ENCODE measurements at places on chromosomes 6 and 20.
A peak's percentile ranks its signal among the peaks of the same experiment; 100 is the strongest.

DNA sequence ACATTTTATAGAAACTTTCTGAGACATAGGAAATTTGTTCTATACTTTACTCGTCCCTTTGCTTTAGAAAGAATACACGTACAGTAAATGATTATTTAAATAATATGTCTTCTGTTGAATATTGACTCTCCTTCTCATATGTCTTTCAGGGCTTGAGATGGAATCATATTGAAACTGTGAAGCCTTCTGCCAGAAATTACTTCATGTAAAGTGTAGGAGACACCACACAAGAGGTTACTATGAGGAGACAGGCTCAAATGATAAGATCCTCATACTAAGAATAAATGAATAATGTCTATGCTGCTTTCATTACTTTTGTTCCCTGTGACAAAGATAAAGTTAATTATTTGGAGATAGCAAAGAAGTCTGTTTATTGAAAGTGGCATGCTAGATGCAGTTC lies 1240.3 kb upstream of the MAP3K7 start:
- no peak for DNase-seq

GRCh38 chr20:63610581-63611435 lies 16.1 kb downstream of the GMEB2 start:
- DNase-seq = peak; percentile 48

DNA sequence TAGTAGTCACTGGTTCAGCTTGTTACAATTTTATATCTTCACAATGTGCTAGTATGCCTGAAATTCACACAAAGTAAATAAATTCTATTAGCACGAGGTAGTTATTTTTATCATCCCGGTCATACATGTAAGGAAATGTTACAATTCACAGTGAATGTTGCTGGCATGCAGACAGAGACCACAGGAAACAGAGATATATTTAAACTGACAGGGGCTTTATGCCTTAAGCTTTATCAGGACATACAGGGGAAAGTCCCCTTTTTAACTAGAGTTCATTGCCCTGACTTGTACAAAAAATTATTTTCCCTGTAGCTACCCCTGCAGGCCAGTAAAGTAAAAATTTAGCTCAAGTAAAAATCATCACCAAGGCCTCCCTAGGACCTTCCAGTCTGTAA lies 712.0 kb upstream of the NRSN1 start:
- DNase-seq = peak; percentile 62

DNA sequence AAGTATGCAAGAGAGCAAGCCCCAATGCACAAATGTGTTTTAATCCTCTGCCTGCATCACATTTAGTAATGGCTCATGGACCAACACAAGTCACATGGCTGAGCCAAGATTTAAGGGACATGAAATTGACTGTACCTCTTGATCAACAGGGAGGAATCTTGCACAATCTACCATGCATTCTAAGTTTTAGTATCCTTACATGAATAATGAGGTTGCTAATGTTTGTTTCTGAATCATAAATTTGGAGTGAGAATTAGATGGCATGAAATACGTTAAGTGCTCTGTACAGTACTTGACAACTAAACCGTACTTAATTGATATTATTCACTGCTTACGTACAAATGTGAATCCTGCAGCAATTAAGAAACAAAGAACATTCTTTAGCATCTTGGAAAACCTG lies 553.8 kb upstream of the JAG1 start:
- no peak for DNase-seq

DNA sequence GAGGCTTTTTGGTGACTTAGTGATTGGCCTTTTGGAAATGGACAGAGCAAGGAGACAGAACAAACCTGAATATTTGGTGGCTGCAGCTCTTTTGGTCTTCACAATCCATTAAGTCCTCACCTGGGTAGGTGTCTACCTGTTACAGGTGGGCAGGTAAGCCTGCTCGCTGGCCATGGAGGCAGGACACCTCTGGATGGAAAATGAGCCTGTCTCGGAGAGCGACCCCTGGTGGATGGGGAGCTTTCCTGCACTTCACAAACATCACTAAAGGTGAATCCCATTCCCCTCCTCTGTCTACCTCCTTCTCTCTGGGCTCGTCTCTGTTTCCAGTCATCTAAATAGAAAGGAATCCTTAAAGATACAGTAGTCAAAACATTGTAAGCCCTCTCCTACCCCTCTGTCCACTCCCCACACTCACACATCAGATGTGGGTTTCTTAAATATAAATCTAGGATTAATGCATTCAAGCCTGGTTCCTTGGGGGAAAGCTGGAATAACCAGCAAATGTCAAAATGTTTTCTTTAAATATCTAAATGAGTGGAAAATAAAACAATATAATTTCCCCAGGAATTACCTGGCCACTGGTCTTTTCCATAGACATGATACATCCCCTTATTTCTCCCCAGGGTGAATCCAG lies 304.9 kb downstream of the CDH26 start:
- no peak for DNase-seq

DNA sequence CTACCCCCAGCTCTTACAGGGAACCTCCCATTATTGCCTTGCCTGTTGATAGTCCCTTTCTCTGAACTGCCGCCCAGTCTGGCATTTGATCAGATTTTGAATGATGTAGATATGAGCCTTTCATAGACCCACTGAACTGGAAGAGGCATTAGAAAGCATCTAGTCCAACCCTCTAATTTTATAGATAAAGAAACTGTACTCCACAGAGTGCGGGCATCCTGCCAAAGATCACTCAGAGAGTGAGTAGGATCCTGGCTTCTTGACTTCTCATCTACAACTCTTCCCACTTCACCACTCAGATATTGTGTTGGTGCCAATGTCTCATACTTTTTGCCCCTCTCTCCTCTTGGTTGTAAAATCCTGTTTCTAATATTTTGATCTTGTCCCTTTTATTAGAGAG lies 179.2 kb upstream of the BMP2 start:
- no peak for DNase-seq

DNA sequence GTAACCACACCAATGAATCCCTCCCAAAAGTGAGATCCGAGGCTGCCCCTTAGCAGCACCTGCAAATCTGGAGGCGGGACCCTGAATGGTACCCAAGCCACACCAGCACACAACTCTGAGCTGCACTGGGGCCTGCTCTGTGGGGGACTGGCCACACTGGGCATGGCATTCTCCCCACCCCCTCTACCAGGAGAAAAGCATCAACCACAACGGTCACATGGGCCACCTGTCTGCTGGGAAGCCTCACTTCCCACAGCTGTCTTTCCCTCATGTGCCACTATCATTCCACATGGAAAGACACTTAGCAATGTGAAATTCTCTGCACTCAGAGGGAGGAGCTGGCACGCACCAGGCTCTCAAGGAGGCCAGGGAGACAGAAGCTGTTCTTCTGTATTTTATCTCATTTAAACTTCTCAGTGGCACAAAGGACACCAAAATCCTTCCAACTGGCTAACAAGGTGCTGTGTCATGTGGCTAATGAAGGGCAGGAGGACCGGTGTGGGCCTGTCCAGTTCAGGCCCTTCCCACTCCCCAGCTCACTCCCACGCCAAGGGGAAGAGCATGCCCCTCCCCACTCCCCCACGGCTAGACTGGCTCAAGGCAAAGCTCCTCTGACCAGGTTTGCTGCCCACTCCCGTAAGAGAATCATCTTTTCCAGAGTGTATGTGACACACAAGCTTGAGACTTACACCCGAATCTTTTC lies 19.0 kb downstream of the YTHDF1 start:
- peak; percentile 58 for DNase-seq

- DNase-seq = peak; percentile 37
Measured at GRCh38 chr6:105769987-105770386, 316.1 kb upstream of the PRDM1 start.

DNA sequence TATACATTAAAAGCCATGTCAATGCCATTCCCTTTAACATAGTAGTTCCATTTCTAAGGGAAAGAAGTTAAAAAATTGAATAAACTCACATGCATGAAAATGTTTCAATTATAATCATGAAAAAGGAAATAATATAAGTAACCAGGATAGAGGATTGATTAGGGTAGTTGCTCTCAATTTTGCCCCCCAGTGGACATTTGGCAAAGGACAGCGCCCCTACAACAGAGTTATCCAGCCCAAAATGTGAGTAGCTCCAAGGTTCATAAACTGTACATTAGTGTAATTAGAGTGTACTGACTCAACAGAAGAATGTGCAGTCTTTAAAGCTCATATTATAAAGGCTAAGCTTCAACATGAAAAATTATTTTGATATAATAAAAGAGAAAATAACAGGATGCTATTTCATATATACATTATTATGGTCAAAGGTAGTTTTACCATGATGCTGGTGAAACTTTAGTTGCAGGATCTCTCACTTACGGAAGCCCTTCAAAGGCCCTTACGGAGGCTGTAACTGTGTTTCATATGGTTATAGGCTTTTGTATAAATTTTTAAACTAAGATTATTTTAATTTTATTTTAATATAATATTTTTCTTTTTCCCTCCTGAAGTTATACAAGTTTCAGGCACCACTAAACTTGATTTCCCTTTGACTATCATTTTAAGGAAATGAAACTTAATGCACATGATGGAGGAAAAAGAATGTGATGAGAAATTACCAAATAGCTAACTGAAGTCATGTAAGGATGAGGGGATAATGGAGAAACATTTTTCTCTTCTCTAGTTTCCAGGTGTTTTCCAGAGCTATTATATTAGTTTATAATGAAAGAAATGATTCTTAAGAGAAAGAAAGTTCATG lies 403.6 kb downstream of the PLCB1 start:
- DNase-seq = no peak

- no peak for DNase-seq
Measured at GRCh38 chr20:53379014-53379832, 214.4 kb downstream of the ZNF217 start.

GRCh38 chr6:131400054-131400778 lies 172.8 kb upstream of the ARG1 start:
- peak; percentile 79 for DNase-seq

- no peak for DNase-seq
Measured at GRCh38 chr20:24381886-24382285, 87.5 kb upstream of the SYNDIG1 start.

- DNase-seq = no peak
Measured at GRCh38 chr6:135163440-135163738, 17.7 kb upstream of the MYB start.

DNA sequence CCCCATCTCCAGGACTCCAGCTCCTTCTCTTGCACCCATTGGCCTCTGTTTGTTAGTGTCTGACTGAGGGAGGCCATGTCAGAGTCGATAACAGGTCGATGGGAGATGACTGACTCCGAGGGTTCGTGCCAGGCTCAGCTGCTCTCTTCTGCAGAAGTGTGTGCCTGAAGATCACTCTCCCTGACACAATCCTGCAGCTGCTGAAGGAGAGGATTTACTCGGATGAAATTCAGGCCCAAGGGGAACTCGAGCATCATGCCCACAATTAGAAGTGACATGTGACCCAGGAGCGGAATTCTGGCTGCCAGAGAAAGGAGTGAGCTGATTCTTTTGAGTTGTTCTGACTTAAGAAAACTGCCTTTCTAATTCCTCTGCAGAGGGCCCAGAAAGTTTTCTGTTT lies 318.2 kb downstream of the MAFB start:
- no peak for DNase-seq

DNA sequence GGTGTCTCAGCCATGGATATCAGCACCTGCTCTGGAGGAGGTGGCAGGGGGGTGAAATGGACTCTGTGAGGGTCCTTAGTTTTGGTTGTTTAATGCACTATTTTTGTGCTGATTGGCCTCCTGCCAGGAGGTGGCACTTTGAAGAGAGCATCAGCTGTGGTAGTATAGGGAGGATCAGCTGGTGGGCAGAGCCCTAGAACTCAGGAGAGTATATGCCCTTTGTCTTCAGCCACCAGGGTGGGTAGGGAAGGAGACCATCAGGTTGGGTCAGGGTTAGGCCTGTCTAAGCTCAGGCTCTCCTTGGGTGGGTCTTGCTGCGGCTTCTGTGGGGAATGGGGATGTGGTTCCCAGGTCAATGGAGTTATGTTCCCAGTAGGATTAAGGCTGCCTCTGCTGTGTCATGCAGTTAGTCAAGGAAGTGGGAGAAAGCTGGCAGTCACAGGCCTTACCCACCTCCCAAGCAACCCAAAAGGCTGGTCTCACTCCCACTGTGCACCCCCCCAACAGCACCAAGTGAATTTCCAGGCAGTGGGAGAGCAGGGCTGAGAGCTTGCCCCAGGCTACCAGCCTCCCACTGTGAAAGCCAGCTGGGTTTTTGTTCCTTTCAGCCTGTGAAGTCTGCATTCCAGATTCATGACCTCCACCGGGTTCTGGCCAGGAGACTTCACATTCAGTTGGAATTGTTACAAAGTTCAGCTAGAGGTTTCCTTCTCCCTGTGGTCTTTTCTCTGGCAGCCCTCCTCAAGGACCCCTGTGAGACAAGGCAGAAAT lies 5.7 kb upstream of the OSTM1 start:
- peak; percentile 45 for DNase-seq

DNA sequence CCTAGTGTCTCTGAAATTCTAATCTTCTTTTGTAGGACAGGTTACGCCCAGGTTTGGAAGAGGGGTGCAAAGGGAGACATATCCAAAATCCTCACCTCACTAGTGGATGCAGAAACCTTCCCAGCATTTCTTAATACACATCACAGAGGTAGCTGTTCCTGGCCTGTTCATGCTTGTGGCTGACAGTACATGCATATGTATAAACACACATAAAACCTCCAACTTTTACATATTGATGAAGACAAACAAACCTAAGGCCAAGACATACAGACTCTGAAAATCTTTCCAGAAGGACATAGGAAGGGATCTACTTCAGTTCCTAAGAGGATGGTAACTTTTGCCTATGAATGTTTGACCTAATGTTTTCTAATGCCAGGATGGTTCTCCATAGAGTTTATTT lies 872.1 kb upstream of the FLRT3 start:
- no peak for DNase-seq

DNA sequence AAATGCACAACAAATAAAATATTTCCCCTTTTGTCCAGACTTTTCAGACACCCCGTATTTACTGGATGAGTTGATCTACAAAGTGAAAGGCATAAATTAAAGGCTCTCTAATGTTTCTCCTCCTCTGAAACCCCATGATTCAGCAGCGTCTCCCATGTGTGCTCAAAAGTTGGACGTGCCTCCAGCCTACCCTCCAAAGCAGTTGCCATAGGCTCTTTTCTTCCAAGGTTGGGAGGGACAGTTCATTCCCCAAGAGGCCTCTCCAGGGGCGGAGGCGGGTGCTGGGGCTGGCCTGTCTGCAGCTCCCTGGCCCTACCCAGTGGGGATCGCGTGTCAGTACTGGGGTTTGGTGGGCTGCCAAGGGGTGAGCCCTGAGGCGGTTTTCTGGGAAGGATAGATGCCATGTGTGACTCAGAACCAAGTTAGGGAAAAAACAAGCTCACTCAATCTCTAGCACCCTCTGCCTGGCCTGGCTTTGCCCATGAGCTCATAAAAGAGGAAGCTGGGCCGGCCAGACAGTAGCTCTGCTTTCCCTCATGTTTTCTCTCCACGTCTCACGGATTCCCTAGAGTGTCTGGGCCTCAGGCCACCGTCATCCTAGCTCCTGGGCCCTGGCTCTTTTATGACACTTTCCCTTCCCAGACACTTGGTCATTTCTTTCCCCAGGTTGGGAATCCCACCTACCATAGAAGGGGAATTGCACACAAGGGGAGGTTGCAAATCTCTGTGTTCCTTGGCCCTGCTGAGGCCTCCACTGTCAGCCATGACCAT lies 8.0 kb upstream of the IER3 start:
- DNase-seq = peak; percentile 88

DNA sequence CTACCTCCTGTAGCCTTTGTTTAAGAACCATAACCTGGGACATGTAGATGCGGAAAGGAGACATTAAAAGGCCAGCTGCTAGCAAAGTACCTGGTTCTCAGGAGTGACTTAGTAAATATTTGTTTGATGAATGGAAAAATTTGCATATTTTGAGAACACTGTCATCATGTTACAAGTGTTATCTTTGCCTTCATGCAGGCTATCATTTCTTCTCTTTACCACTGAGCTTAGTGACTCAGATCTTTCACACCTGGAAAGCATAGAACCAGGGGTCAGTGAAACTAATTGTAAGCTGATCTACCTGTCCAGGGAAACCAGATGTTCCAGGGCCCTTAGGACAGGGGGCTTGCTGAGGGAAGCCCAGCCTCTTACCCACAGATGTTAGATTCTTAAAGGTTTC lies 5.4 kb downstream of the ZFP57 start:
- no peak for DNase-seq
